GM06990 (cell line): ENCODE measurements at places on chromosomes 13 and 19.

DNA sequence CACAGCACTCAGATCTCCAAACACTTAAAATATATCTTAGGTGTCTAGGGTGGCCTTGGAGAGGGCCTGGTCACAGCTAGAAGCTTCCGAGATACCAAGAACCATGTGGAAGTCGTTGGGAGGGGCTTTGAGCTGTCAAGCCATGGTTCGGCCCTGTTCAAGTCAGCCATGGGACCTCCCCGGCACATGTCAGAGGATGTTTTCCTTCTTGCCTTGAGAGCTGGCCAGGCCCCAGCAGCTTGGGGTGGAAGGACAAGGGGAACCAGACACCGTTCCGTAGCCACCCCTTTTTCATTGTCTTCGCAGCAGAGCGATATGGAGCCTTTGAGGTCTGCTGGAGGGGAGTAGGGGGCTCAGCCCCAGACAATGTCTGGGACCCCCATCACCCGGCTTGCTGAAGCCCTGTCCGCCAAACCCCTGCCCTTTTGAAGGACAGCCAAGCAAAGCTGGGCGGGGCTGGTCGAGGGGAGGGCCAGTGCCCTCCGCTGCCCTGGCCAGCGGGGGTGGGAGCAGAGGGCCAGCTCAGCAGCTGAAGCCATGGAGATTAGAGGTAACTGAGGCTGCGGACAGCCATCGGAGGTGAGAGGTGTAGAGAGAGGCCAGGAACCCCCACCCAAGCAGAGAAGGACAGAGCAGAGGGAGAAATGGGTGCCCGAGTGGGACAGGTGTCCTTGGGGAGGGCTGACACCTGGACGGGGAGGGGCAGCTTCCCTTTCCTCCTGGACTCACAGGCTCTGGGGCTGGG is 435 bp downstream of the KLK11 start:
- DNase-seq: no peak

GRCh38 chr13:100443998-100444328 is 144.6 kb downstream of the GGACT start:
- DNase-seq: no peak

- no peak for DNase-seq
Measured at GRCh38 chr13:32278426-32278825, 36.7 kb downstream of the ZAR1L start.

DNA sequence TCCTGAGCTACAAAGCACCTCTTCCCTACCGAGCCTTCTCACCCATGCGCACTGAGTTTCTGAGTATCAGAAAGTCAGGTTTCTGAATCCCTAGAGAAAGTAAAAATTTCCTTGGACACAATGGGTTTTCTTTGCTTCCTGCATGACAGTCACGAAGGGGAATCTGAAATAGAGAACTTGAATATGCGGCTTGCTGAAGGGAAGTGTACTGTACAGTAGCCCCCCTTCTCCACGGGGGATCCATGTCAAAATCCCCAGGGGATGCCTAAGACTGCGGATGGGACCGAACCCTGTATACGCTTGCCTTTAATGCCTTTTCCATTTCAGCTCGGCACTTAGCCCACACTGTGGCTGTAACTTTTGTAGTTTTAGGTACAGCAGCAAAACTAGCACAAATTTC is 107.9 kb downstream of the GGACT start:
- DNase-seq: no peak

- DNase-seq: no peak
Measured at GRCh38 chr13:26112843-26113242, 61.0 kb upstream of the SHISA2 start.
